NCI-H2081 (cell line): ENCODE measurements at places on chromosomes 2 and 18.
A peak's percentile ranks its signal among the peaks of the same experiment; 100 is the strongest.

GRCh38 chr2:67581751-67582150 is 184.6 kb downstream of the ETAA1 start:
- no peak for DNase-seq

DNA sequence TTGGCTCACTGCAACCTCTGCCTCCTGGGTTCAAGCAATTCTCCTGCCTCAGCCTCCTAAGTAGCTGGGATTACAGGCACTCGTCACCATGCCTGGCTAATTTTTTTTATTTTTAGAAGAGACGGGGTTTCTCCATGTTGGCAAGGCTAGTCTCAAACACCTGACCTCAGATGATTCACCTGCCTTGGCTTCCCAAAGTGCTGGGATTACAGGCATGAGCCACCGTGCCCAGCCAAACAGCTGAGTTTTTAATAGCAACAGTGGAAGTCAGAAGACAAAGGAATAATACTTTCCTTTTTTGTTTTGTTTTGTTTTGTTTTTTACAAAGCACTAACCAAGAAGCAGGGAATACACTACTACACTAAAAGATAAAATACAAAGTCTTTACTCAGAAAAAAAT is 16.9 kb downstream of the GPR75 start:
- DNase-seq: no peak

DNA sequence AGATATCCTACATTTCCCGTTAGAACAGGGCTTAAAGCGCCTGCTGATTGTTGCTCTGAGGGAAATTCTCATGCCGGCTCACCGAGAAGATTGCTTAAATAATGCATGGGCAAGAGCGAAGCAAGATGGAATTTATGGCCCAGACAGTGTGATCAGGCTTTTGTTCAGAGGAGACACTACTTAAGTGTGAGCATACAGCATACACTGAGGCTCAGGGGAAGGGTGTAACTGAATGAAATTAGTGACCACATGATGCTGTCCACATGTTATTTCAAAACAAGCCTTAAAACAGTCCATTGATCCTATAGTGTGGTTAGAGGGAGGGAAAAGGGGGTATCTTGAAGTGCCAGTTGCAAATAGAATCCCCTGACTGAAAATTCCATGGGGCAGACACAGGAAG is 125.5 kb downstream of the RAPGEF4 start:
- DNase-seq: no peak

DNA sequence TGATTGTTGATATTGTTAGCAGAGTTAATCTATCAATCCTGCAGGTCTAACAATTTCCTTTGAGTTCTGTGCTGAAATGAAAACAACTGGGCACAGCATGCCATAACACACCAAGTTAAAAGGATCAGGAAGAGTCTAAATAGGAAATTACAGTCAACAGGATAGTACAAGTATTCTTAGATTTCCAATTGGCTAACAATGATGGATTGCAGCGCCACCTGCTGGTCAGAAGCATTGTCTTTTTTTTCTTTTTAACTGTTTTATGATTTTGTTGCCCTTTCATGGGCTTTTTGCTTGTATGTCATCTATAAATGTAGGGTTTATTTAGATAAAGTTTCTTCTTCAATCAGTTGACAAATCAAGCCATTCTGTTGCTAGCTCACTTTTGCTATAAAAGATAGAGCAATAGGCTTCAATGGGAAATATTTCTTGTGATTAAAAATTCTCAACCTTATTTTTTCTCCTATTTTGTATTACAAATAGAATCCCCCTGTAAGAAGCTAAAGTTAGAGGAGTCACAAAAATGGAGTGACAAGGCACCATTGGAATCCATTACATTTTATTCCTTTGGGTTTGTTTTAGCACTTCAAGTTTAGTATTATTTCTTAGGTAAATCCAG is 40.8 kb upstream of the RPRM start:
- DNase-seq: peak; percentile 68

- no peak for DNase-seq
These were observed 4.1 kb downstream of the CCDC195 start for GRCh38 chr2:224711859-224712665.

- no peak for DNase-seq
These were observed 130.1 kb upstream of the MAPRE2 start for GRCh38 chr18:34911081-34911480.

DNA sequence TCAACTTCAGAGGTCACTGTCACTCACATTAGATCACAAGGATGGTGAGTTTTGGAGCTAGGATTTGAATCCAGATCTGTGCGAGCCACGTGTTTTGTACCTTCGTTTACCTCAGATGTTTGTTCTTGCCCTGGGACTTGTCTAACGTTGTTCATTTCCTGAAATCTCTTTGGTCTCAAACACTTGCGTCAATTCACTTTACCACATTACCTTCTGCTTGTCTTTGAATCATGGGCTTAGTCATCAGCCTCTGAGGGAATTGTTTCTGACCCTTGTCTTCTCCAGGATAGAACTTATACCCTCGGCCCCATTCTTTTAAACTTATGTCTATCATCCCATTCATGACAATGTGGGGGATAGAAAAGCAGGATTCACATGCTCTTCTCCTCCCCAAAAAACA is 282.7 kb downstream of the DCDC2C start:
- DNase-seq: no peak

GRCh38 chr18:37274309-37275236 is 291.0 kb downstream of the CELF4 start:
- DNase-seq: no peak

- peak; percentile 45 for DNase-seq
These were observed 193.6 kb downstream of the MIB1 start for GRCh38 chr18:21933931-21934765.

DNA sequence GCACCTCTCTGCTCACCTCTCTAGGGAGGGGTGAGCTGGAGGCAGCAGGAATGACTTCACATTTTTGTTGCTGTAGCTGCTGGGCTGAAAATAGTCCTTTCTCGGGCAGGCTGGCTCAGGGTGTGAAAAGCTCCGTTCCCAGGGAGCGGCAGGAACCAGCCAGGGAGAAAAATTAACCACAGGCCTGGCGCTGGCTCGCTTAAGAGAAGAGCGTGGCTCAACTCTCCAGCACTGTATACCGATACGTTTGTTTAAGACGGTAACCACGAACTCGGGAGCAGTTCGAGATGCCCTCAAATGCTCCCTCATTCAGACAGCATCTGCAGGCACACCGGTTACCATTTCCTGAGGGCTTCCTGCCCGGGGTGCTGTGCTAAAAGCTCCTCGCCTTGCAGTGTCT is 129.6 kb downstream of the CELF4 start:
- DNase-seq: peak; percentile 25

- DNase-seq: no peak
These were observed 153.2 kb upstream of the MYO3B start for GRCh38 chr2:170024721-170025120.

DNA sequence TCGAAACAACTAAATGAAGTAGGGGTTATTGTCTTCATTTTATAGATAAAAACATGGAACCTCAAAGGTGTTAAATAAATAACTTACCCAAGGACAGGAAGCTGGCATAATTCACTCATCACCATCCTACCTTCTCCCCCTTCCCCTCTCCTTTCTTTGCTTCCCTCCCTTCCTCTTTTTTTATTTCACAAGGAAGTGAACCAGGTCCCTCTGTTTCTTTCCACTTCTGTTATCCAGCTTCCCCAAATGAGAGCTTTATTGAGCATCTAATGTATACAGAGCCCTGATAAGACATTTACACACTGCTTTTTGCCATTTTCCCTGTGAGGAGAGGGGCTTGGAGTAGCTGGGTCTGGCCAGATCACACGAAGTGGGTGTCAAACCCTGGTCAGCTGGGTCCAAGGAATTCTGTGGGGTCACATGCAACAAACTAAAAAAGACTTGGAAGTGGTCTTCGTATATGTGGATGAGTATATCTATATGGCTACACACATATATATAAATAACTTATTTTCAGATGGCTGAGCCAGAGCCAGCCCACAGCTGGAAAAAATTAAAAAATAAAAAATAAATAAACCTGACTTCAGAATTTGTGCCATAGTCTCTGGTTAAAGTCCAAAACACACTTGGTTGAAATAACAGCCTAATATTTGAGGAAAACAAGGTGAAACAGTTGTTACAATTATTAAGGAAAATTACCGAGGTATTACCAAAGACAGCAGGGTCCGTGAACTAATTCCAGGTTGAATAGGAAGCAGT is 49.3 kb upstream of the FOSL2 start:
- no peak for DNase-seq

GRCh38 chr2:19541884-19542283 is 183.5 kb upstream of the OSR1 start:
- DNase-seq: no peak

DNA sequence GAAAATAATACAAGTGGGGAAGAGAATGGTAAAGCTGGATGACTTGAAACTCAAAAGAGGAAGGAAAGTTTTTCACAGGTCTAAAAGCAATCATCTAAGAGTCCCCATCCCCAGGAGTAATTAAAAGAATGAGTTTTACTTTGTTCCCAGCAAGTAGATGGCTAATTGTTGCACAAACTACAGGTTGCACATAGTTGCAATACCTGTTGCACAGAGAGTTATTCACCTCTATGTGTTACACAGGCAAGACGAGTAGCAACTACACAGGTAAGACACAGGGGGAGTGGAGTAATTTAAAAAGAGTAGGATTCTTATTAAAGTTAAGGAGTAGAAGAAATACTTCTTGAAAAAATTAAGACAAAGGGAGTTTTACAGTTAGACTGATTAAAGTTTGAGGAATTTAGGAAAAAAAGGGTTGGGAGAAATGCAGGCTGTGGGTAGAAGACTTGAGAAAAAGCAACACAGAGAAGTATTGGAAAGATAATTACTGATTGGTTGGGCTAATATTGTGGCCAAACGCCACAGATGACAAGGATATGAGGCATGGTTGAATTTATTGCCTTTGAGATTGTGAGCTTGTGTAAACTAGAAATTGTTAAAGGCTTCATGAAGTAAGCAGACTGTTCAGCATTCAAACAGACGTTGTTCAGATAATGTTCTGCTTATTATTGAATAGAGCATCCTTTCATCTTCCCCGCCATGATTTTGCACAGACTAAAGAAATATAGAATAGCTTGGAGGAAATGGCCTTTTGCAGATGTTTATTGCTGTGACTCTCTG is 699.3 kb downstream of the NR4A2 start:
- DNase-seq: no peak
